Endothelial cell of umbilical vein (primary cell): ENCODE measurements at places on chromosomes 16 and 17. TPM values are rescaled to one million over a fixed set of nuclear protein-coding genes. Genes with fewer than 3 reads are reported as not detected.
A peak's percentile ranks its signal among the peaks of the same experiment; 100 is the strongest.

GRCh38 chr16:2985893-2986355, 5.7 kb upstream of the PKMYT1 start:
- no peak overlapping the region for H3K4me3 ChIP-seq
- no peak for DNase-seq
- H3K27me3 ChIP-seq, result peaks cover 5% of the 10 kb centered on the region
- H3K4me1 ChIP-seq, result peaks cover 2% of the 10 kb centered on the region
- no peak overlapping the region for H3K27ac ChIP-seq
- H3K36me3 ChIP-seq, result no peaks in the 10 kb centered on the region

GRCh38 chr16:89498839-89499238, 8.5 kb upstream of the ANKRD11 start:
- peaks cover 6% of the 10 kb centered on the region for H3K4me1 ChIP-seq
- H3K36me3 ChIP-seq, result no peaks in the 10 kb centered on the region
- DNase-seq, result no peak
- no peak overlapping the region for H3K4me3 ChIP-seq
- no peaks in the 10 kb centered on the region for H3K27me3 ChIP-seq
- H3K27ac ChIP-seq, result no peak overlapping the region

GRCh38 chr16:47571049-47571448, 109.9 kb downstream of the PHKB start:
- no peaks in the 10 kb centered on the region for H3K4me1 ChIP-seq
- no peak for DNase-seq
- no peaks in the 10 kb centered on the region for H3K27me3 ChIP-seq
- no peak overlapping the region for H3K4me3 ChIP-seq
- no peaks in the 10 kb centered on the region for H3K36me3 ChIP-seq
- H3K27ac ChIP-seq, result no peak overlapping the region

- no peaks in the 10 kb centered on the region for H3K4me1 ChIP-seq
- no peak overlapping the region for H3K4me3 ChIP-seq
- no peak overlapping the region for H3K27ac ChIP-seq
- H3K27me3 ChIP-seq, result no peaks in the 10 kb centered on the region
These were observed 283.8 kb downstream of the ZFHX3 start for GRCh38 chr16:72764015-72764654.

DNA sequence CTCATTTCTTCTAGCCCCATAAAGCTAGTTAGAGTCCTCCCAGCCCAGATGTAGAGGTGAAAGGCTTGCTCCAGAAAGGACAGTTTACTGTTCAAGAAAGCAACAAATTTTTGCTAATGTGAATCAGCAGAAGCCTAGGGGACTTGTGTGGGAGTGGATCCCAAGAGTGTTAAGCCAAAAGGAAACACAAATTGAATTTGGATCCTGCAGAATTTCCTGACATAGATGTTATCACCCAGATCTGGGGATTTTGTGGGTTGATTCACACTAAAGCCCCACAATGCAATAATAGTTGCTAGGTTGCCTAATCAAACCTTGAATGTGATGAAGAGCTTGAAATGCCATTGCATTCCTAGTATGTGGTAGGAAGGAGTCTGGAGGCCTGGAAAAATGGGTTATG, 135.2 kb upstream of the HS3ST3A1 start:
- no peak overlapping the region for H3K27ac ChIP-seq
- H3K4me1 ChIP-seq, result no peaks in the 10 kb centered on the region
- no peak for DNase-seq
- H3K36me3 ChIP-seq, result no peaks in the 10 kb centered on the region
- no peaks in the 10 kb centered on the region for H3K27me3 ChIP-seq
- no peak overlapping the region for H3K4me3 ChIP-seq

DNA sequence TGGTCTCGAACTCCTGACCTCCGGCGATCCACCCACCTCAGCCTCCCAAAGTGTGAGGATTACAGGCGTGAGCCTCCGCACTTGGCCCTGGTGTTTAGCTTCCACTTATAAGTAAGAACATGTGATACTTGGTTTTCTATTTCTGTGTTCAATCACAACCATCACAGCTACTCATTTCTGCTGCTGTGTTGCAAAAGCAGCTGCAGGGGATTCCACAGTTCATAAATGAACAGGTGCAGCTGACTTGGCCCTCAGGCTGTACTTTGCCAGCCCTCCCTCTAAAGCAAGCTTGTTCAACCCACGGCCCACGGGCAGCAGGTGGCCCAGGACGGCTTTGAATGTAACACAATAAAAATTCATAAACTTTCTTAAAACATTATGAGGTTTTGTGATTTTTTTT, 79.2 kb downstream of the SLC39A11 start:
- no peak overlapping the region for H3K27ac ChIP-seq
- H3K4me1 ChIP-seq, result peaks cover 9% of the 10 kb centered on the region
- no peaks in the 10 kb centered on the region for H3K27me3 ChIP-seq
- DNase-seq, result no peak

Gene ABCA6
- 8.2 and 11.3 TPM in 2 replicates for polyA plus RNA-seq

DNA sequence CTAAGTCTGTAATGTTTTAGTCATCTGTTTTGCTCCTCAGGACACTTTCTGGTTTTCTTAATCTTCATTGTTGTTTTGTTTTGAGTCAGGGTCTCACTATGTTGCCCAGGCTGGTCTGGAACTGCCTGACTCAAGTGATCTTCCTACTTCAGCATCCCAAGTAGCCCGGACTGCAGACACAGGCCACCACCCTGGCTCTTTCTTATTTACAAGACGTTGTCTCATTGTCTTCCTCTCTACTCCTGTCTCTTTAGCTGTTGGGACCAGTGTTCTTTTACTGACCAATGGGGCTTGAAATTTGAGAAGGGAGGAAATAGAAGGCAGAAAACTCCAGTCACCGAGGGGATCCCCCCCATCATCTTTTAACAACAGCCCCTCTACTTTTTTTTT, 1.2 kb downstream of the SCPEP1 start:
- no peak for DNase-seq
- no peaks in the 10 kb centered on the region for H3K36me3 ChIP-seq
- no peak overlapping the region for H3K4me3 ChIP-seq
- peaks cover 14% of the 10 kb centered on the region for H3K4me1 ChIP-seq
- H3K27me3 ChIP-seq, result no peaks in the 10 kb centered on the region

Gene KRTAP3-2
- polyA plus RNA-seq, result not detected in 2 replicates

GRCh38 chr17:45433159-45433535, 477 bp upstream of the ARHGAP27 start:
- peaks cover 3% of the 10 kb centered on the region for H3K4me1 ChIP-seq
- peak overlapping the region; percentile 70 for H3K4me3 ChIP-seq
- H3K27me3 ChIP-seq, result no peaks in the 10 kb centered on the region
- H3K36me3 ChIP-seq, result no peaks in the 10 kb centered on the region
- H3K27ac ChIP-seq, result no peak overlapping the region

Gene PITPNM3
- polyA plus RNA-seq, result 1.0 and 1.1 TPM in 2 replicates

Gene CD300E
- not detected in 2 replicates for polyA plus RNA-seq
